Hematopoietic multipotent progenitor cell treated with erythropoietin and hydrocortisone succinate and interleukin-3 and kit ligand, for 4 days (in vitro differentiated cells): ENCODE measurements at places on chromosomes 11 and 22.

GRCh38 chr11:126034039-126034932, 28.4 kb downstream of the CDON start:
- no peak for DNase-seq

GRCh38 chr11:69122326-69122629, 33.5 kb upstream of the SMIM38 start:
- DNase-seq, result no peak

DNA sequence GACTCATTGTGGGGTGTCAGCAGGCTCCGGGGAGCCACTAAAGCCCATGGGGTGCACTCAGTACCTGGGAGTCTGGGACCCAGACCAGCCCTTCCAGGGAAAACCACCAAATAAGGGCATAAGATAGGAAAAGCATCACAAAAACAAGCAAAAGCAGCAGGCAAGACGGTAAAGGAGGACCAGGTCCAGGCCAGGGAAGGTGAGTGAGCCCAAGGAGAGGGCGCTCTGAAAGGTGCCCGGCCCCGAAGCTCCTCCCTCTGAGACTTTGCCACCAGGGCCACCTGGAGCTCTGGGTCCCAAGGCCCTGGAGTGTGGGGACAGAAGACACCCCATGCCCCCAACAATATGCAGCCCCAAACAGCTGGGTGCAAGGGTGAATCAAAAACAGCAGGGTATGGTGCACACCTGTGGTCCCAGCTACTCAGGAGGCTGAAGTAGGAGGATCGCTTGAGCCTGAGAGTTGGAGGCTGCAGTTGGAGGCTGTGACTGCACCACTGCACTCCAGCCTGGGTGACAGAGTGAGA, 5.2 kb upstream of the IL17REL start:
- DNase-seq, result no peak

GRCh38 chr22:32836280-32837123, 35.0 kb downstream of the TIMP3 start:
- DNase-seq, result peak; percentile 70

DNA sequence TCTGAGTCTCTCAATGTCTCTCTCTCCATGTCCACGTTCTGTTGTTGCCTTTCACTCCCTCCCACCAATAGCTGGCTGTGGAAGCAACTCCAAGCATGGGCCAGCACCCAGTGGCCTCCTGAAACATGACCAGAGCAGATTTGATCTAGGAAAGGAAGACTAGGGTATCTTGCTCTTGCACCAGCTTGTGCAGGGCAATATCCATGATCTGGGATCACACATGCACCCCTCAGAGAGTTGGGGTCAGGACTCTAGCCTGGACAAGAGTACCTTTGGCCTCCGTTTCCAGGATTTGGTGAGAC, 34.5 kb upstream of the RIC3 start:
- DNase-seq, result no peak

DNA sequence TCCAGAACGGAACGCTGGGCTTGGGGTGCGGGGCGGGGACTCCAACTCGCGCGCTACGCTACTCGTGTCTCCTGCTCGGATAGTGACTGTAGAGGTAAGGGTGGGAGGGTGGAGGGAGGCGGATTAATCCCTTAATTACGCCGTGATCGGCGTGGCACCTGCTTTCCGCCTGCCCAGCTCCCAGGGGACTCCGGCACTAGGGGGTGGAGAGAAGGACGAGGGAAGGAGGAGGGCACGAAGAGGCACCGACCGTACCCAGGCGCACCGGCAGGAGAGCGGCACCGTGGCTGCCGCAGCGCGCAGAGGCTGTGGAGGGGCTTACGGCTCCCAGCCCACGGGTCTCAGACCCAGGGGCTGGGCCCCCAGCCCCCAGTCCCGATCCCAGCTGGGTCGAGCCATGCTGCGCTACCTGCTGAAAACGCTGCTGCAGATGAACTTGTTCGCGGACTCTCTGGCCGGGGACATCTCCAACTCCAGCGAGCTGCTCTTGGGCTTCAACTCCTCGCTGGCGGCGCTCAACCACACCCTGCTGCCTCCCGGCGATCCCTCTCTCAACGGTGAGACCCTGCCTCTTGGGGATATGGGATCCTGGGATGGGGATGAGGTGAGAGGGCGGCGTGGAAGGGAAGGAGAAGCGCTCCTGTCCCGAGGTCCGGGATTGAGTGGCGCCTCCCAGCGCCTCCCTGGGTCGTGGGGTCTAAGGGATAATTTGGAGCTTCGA, at the start of gene ROBO3:
ROBO3 (plus strand) TSS at position 252 of the 721 bp plus-strand sequence; CDS start at position 398, 146 bp downstream.
- DNase-seq, result no peak

GRCh38 chr11:67317888-67318555, 14.7 kb downstream of the SSH3 start:
- no peak for DNase-seq

DNA sequence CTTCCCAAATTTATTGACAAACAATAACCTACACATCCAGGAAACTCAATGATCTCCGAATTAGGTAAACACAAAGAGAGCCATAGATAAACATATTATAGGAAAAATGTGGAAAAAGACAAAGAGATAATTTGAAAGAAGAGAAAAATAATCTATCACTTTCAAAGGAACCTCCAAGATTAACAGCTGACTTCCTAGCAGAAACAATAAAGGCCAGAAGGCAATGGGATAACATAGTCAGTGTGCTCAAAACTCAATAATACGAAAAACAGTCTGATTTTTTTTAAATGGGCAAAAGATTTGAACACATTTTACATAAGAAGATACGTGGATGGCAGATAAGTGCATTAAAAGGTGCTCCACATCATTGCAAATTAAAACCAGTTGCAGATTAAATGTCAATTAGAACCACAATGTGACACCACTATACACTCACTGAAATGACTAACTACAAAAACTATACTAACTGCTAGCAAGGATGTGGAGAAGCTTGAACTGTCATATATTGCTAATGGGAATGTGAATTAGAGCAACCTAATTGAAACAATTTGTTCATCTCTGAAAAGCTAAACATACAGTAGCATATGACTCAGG, 300.4 kb downstream of the TMEM135 start:
- no peak for DNase-seq

- peak; percentile 10 for DNase-seq
These were observed 16.7 kb upstream of the PHF21B start for GRCh38 chr22:45026511-45026910.

DNA sequence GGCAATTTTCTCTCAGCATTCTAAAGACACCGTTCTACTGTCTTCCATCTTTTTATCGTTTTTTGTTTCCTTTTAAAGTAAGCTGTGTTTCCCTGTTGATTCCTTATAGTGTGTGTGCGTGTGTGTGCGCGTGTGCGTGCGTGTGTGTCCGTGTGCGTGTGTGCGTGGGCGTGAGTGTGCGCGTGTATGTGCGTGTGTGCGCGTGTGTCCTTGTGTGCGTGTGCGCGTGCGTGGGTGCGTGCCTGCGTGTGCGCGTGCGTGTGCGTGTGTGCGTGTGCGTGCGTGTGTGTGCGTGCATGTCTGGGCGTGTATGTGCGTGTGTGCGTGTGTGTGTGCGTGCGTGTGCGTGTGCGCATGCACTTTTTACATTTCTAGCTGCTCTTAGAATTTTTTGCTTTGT, 1033.7 kb downstream of the BRD1 start:
- DNase-seq, result no peak

DNA sequence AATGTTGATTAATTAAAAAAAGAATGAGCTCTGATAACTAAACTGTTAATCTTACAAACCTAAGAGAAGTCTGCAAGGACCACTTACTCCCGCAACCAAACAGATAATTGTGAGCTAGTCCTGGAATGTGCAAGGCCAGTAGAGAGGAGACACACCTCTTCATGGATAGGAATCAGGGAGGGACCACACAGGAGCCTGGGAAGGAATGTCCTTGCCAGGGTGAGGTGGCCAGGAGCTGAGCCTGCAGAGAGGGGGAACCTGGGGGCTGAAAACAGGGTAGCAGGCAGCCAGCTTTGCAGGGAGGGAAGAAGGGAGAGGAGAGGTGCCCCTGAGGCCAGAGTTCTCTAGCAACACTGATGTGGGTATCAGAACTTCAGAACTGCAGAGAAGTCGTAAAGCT, 9.4 kb upstream of the NLRP10 start:
- DNase-seq, result no peak

GRCh38 chr11:3074912-3075589, 17.8 kb upstream of the CARS1 start:
- DNase-seq, result no peak

DNA sequence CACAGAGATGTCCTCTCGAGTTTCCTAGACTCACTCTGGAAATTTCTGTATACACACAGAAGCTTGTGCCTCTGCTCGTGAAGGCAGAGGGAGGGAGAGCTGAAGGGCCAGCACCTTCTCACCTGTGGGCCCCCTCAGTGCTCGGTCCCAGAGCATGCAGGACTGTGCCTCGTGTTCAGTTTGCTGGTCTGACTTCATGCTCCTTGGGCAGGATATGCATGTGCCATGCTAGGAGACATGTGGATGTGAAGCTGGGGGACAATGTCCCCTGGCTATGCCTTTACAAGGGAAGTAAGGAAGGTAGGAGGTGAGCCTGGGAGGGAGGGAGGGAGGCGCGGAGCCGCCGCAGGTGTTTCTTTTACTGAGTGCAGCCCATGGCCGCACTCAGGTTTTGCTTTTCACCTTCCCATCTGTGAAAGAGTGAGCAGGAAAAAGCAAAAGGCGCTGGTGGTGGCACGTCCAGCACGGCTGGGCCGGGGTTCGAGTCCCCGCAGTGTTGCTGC, 22.6 kb downstream of the NEAT1 start:
- no peak for DNase-seq

GRCh38 chr11:1913271-1914060, 6.0 kb upstream of the TNNT3 start:
- no peak for DNase-seq

- DNase-seq, result no peak
These were observed 80.8 kb upstream of the SORL1-AS1 start for GRCh38 chr11:121533601-121534000.

GRCh38 chr11:125372088-125372487, 124.0 kb downstream of the FEZ1 start:
- DNase-seq, result no peak

DNA sequence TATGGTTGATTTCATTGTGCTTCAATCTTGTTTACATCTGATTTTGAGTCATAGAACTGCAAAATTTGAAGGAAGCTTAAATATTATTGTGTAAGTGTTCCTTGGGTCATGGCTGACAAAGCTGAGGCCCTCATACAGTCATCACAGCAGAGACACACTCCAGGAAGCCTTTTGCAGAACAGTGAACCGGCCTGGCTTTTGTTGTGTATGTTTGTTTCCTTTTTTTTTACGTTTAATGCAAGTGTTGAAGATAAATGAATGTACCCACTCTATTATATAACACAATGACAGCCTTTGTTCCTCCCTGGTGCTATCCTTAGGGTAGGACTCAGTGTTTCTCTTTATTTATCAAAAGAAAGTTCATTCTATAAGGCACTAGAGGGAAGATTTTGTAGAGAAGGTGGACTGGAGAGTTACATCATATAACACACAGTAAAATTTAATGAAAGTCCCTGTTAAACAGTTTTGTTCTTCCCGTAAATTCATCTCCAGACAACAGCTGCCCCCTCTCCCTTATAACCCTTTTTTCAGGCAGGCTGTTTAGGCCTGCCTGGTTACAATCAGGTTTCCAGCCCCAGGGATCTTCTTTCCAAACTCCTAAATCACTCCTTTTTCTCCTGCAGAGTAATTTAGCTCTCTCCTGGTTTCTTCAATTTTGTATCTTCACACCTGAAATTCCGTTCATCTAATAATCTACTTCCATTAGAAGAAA, 34.3 kb upstream of the CSTF3 start:
- peak; percentile 25 for DNase-seq

DNA sequence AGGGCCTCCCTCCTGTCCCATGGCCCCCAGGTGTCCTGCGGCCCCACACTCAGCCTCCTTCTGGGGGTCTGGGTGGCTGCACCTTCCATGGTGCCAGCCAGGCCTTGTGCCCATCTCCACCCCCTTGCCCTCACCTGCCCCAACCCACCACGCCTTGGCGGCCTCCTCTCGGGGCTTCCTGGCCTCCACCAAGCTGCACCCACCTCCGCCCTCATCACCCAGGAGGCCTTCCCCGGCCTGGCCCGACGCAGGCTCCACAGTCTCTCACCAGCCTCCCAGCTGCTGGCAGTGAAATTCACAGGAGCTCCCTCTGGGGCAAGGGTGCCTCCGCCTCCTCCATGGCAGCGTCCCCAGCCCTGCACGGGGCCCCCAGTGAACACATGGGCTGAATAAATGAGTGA, 35.9 kb upstream of the WNT7B start:
- DNase-seq, result no peak

DNA sequence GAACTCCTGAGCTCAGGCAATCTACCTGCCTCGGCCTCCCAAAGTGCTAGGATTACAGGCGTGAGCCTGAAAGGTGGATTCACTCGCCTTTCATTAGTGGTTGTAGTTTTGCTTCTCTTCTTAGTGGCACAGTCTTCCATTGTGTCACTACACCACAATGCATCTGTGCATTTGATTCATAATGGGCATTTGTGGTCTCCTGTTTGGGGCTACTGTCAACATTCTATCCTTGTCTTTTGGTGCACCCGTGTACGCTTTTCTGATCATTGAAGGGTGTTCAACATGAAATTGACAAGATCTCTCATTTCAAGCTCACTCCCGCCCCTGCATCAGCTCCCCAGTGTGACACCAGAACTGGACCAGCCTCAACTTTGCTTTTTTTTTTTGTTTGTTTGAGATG, 2.0 kb upstream of the SYT12 start:
- DNase-seq, result no peak

DNA sequence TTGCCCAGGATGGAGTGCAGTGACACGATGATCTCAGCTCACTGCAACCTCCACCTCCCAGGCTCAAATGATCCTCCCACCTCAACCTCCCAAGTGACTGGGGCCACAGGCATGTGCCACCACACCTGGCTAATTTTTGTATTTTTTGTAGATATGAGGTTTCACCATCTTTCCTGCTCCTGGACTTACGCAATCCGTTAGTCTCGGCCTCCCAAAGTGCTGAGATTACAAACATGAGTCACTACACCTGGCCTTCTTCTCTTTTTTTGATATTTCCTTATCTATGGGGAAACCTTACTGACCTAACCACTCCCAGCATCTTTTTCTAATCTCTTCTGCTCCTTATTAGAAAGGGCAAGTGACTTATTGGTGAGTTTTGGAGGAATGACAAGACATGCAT, 121.7 kb upstream of the CHORDC1 start:
- no peak for DNase-seq

DNA sequence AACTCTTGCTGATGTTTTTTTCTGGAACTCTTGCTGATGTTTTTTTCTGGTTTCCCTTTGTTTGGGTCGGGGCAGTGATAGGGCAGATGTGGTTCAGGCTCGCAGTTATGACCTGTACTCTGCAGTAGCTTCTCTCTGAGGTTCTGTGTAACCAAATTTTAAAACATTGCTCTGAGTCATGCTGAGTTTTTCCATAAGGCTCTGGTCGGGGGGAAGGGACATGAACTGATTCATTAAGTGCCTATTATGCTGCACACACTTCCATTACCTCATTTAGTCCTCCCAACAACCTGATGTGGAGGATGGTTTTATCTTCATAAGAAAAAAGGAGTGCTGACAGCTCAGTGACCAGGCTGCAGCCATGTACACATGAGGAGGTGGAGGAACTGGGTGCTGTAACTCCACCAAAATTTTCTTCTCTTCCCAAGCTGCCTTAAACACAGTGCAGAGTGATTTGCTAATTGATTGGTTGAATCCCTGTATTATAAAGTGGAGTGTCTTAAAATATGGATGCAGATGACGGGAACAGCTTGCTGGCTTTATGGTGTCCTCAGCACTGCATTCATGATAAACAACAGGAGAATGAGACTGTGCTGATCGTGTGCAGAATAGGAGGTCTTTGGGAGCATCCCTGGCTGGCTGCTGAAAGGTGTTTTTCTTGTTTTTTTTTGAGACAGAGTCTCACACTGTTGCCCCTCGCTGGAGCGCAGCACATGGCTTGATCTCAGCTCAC, 19.1 kb downstream of the TNRC6B start:
- peak; percentile 38 for DNase-seq
